ENCODE measurements at places on chromosomes 12 and 14.

DNA sequence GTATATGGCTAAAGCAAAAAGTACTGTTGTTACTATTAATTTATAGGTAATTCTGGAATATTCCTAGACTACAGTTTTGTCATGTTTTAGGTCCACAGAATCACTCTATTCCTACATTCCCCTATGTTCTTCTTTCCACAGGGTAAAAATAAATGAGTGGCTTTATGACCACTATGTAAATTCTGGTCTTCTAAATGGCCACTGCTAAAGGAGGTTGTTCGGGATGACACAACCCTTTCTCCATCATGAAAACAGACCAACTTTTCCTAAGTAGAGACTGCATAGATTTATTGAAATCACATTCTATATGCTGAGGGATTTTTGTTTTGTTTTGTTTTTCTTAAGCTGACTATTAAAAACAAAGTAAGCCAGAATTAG lies 88.0 kb downstream of the SYT1 start:
- DNase-seq = no peak

DNA sequence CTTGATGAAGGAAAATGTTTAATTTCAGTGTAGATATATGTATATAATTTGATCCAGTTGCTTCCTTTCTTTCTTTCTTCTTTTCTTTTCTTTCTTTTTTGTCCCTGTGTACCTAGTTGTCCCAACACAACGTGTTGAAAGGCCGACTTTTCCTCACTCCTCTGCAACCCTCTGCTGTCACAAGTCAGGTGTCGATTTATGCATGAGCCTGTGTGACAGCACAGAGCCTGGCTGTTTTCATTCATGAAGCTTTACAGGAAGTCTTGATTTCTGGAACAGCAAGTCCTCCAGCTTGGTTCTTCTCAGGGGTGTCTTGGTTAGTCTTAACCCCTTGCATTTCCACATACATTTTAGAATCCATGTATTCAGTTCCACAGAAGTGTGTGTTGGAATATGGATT lies 88.1 kb downstream of the PPP2R5C start:
- no peak for DNase-seq

DNA sequence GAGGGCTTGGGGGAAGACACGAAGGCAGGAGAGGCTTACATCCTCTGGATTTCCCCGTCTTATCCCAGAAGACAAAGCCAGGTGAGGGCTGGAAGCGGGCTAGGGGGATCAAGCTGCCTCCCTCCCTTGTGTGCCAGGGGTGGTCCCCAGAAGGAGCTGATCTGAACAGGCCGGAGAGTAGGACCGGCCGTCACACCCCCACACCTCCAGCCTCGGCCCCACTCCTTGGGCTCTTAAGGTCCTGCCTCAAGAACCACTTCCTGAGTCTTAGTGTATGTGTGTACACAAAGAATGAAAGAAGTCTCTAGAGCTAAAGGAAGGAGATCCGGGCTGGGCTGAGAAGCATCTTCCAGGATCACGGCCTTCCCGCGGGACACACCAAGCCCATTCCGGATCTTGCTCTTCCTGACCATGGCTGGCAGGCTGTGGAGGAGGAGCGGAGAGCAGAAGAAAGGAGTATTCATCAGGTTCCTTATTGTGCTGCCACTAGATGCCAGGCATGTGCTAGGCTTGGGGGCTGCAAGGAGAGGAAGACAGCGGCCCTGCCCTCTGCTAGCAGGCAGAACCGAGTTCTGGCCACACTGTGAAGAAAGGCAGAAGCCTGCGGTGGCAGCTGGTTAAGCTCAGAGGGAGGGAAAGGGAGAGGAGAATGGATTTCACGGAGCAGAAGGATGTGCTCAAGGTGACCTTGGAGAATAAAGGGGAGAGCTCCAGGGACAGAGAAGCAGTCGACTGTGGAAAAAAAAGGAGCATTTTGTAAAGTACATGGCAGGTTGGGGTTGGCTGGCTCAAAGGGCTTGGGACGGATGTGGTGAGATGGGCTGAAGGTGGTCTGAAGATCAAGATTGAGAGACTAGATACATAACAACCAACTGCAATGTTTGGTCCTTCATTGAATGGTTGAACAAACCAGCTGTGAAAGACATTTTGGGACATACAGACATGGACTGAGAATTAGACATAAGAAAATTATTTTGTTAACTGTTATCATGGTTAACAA lies 1.3 kb upstream of the CD63 start:
- peak; percentile 75 for DNase-seq

DNA sequence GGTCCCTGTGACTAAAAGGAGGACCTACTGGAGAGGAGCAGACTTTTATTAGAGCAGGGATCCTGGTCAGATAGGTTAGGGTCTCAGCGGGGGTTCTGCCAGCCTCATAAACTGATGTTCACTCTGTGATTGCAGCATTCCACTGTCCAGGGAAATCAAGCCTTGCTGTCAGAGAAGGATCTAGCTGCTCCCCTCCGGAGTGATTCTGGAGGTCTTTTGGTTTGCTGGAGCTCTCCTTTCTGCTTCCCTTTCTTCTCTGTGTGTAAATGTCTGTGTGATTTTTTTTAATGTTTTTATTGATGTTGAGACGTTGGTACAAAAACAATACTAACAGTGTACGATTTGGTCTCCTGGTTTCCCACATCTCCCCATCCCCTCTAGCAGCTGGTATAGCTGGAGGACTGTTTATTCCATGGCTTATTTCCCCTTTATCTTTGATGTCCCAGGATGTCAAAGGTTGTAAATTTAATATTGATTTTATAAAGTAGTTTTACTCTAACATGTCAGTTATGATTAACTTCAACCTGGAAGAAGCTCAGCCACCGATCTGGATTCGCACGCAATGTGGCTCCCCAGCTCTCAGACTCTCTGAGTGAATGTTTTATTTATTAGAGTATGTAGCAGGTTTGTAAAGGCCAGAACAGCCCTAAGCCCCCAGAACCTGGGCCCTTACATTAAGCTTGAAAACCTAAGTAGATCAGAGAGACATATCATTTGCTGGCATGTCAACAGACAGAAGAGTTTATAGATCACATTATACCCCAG lies 202.3 kb upstream of the G2E3 start:
- no peak for DNase-seq

GRCh38 chr14:79701371-79701770 lies 509.9 kb downstream of the DIO2 start:
- DNase-seq = no peak

GRCh38 chr14:95692109-95692508 lies 5.9 kb downstream of the TCL1B start:
- DNase-seq = no peak

GRCh38 chr12:45260854-45261253 lies 45.0 kb downstream of the ANO6 start:
- no peak for DNase-seq

DNA sequence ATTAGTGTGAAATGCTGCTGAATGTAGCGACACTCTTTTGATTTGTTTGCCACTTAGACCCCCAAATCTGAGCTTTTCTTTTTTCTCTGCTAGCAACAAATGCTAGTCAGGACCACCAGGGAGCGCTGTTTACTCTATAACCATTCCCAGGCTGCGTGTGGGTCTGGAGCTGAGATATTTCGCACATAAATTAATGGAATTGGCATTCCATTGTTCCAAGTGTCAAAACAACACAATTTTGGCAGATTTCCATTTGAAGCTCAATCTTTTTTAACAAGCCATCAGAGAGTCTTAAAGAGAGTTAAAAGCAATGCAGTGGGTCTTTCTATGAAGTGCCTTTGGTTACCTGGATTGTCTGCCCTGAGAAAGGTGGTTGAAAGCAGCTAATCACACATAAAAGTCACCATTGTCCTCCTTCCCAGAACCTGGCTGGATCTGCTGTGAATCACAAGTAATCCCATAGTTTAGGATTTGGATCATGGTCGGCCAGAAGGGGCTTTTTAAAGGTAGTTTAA lies 7.4 kb upstream of the TMEM132C start:
- no peak for DNase-seq

- no peak for DNase-seq
Observed at GRCh38 chr12:12007001-12007712, 63.6 kb upstream of the BCL2L14 start.

All from caudate nucleus (tissue), 63 donors.